ENCODE measurements at places on chromosomes 3 and 15.

GRCh38 chr3:66177026-66177425, 43.8 kb upstream of the SLC25A26 start:
- DNase-seq: no peak

GRCh38 chr3:39097716-39098472, 9.5 kb downstream of the GORASP1 start:
- no peak for DNase-seq

DNA sequence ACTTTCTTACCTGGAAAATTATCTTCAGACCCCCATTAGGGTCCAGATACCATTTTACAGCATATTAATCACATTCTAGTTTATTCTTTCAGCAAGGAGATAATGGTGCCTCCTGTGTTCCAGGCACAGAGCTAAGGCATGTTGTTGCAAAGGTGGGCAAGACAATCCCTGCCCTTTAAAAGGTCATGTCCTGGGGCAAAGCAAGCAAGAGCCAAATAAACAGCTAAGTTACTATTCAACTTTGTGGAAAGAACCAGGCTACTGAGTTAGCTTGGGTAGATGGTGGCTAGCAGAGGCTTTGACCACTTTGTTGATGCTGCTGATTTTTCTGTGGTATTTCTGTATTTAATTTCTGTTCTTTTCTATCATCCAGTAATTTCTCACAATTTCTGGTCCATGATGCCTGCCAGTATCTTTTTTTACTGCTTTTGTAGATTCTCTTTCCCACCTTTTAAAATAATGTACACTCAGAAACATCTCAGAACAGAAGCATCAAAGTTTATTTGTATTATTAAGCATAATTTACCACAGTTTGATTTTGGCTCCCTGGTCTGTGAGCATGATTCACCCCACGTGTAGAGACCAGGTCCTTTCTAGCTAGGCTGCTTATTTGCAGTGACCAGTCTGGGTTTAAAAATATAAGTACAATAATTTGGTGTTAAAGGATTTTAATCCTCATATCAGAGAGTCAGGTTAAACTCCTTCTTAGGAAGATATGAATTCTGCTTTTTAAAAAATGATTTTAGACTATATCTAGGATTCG, 71.5 kb downstream of the LRRC28 start:
- DNase-seq: no peak

- no peak for DNase-seq
Observed at GRCh38 chr3:129326595-129326994, 47.9 kb downstream of the HMCES start.

DNA sequence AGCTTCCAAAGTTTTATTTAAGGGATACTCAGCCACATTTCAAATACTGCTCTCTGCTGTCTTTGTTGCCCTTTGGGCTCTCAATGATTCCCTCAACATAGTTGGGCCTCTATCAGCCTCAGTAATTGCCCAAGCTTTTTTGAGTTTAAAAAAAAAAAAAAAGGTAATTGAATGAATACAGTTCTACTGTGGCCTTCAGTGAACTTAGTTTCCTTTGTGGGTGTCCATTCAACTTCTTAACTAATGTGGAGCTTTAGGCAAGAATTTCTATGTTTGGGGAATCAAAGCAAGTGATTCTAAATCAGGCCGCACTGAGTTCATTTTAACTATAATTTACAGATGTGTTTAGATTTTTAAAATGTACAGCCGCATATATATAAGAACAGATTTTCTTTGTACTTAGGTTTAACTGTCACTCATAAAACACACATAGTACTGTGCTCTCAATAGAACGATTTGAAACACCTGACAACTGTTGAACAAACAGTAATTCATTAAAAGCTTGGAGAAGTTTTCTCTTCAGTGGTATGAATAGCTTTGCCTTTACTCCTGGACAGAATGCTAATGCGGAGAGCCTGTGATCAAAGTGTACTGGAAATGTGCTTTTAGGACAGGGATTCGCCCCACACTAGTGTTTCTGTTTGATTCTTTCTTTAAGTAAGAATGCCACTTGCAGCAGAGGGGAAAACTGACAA, 844.9 kb upstream of the SEMA6D start:
- DNase-seq: no peak

GRCh38 chr3:60079076-60079475, 1029.3 kb upstream of the CFAP20DC start:
- no peak for DNase-seq

- DNase-seq: no peak
Observed at GRCh38 chr3:99950921-99951320, 133.3 kb downstream of the CMSS1 start.

- DNase-seq: no peak
Observed at GRCh38 chr3:187960820-187961219, 193.1 kb upstream of the LPP start.

DNA sequence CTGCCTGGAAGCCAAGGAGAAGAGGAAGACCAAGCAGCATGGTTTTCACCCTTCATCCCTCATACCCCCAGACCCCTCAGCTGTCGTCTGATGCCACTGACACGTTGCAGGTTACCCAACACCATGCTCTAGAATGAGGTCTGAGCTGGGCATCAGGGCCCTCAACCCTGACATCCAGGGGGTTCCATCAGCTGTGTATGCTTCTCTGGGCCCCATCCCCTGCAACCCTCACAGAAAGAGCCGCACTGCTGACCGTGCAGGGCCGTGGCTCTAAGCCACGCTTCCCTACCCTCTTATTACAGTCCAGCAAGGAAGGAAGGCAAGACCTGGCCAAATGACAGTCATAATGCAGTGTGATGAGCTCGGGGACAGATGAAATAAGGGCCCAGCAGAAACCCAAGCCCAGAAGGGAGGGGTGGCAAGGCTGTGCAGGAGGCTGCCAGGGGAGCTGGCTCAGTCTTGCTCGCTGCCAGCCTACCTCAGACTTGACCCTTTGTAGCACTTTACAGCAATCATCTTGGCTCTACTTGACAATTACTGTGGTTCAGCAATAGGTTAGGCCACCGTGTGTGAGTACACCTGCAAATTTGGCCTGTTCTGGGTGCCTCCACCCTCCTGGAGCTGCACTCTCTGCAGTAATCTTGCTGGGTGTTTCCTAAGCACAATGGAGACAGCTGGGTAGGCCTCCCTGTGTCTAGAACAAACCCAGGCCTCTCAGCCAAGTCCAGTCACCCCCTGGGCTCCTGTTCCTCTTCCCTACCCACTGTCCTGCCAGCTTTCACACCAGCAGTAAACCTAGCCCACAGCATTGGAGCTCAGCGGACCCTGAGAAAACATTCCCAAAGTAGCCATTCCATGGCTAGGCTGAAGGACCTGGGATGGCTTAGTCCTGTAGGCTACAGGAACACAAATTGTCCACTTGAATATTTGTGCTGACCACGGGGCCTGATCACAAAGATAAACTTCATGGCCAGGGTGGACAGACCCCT, 115.3 kb upstream of the NEO1 start:
- DNase-seq: no peak

DNA sequence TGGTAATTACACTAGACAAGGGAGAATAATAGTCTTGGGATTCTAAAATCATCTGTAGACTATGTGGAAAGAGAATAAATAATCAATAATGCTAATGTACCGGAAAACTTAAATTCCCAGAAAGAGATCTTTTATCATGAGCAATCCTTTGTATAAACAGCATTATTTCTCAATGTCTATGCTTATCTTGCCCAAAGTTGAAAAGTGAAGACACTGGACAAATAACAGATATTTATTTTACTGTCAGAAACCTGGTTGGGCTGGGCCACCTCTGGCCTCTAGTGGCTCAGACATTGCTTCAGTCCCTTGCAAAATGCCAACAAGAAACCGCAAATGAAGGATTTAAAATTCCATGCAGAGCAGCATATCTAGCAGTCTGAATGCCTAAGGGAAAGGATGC, 409.9 kb downstream of the FHIT start:
- DNase-seq: no peak
